HCT116 (cell line): ENCODE measurements at places on chromosomes 5 and 9. TPM values are rescaled to one million over a fixed set of nuclear protein-coding genes. Genes with fewer than 3 reads are reported as not detected.
A peak's percentile ranks its signal among the peaks of the same experiment; 100 is the strongest.

DNA sequence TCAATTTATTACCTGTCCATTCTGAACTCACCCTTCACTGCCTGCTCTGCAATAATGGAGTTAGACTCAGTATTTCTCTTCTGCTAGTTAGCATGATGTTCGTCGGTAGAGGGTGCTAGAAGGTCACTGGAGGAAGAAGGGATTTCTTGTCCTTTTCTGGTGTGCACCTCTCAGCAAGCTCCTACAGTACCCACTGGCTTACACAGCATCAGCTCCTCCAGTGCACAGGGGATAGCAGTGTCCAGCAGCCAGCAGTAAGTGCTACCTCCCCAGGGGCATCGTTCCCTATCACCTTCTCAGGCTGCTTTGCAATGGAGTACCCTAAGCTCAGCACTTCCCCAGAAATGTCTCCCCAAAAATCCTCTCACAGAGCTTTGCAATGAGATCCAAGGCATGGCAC, 45.9 kb upstream of the APC start:
- H3K27me3 ChIP-seq, result no peaks in the 10 kb centered on the region
- H3K27ac ChIP-seq, result no peak overlapping the region
- no peak for DNase-seq
- H3K4me1 ChIP-seq, result no peaks in the 10 kb centered on the region
- no peaks in the 10 kb centered on the region for H3K36me3 ChIP-seq
- H3K4me3 ChIP-seq, result no peak overlapping the region

The IFNA2 gene
- not detected for total RNA-seq

The PTGDS gene
- 3.1 TPM for total RNA-seq

DNA sequence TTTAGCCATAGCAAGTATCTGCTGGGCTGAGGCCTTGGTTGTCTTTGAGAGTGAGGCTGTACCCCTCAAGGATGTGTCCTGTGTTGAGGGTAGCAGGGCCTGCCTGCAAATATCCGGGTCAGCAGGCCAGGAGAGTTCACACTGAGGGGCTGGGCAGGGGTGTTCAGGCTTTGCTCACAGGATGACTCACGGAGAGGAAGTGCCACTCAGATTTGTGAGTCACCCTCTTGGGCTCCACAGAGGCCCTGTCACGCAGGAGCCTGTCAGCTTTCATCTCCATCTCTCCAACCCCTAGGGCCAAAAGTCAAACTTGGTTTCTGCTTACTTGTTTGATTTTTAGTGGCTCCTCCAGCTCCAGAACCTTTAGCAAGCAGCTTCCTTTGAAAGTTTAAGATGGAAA, 211.5 kb downstream of the SEC61B start:
- H3K27me3 ChIP-seq, result no peaks in the 10 kb centered on the region
- H3K4me1 ChIP-seq, result peaks cover 19% of the 10 kb centered on the region
- no peaks in the 10 kb centered on the region for H3K36me3 ChIP-seq
- no peak overlapping the region for H3K4me3 ChIP-seq

- H3K4me3 ChIP-seq, result no peak overlapping the region
- H3K27me3 ChIP-seq, result no peaks in the 10 kb centered on the region
- H3K27ac ChIP-seq, result no peak overlapping the region
- no peaks in the 10 kb centered on the region for H3K4me1 ChIP-seq
- DNase-seq, result peak; percentile 38
- H3K36me3 ChIP-seq, result no peaks in the 10 kb centered on the region
Measured at GRCh38 chr9:32589083-32589723, 16.2 kb upstream of the NDUFB6 start.

- no peaks in the 10 kb centered on the region for H3K36me3 ChIP-seq
- no peak overlapping the region for H3K4me3 ChIP-seq
- H3K27ac ChIP-seq, result no peak overlapping the region
- no peaks in the 10 kb centered on the region for H3K4me1 ChIP-seq
- H3K27me3 ChIP-seq, result no peaks in the 10 kb centered on the region
- DNase-seq, result peak; percentile 41
Measured at GRCh38 chr5:147578228-147579024, 68.6 kb upstream of the DPYSL3 start.

The TAF11L8 gene
- total RNA-seq, result not detected

GRCh38 chr9:75130621-75131230, 42.4 kb downstream of the OSTF1 start:
- DNase-seq, result no peak
- H3K36me3 ChIP-seq, result no peaks in the 10 kb centered on the region
- H3K27ac ChIP-seq, result no peak overlapping the region
- H3K4me3 ChIP-seq, result no peak overlapping the region
- H3K4me1 ChIP-seq, result no peaks in the 10 kb centered on the region

The C9orf152 gene
- not detected for total RNA-seq

DNA sequence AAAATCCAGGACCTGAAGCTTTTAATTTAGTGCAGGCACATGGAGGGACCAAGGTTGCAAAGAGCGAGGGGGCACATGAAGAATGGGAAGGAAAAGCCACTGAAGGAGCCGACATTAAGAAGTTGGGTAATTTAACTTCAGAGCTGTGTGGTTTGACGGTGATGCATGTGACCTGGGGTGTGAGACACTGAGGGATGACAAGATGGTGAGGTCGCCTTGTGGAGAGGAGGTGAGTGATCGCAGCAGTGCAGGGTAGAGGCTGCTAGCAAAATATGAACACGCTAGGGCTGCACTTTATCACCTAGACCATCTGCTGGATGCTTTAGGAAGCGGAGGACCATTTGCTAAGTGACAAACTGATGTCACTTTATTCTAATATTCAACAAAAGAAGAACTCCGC, 339.0 kb upstream of the KIF2A start:
- peaks cover 39% of the 10 kb centered on the region for H3K27me3 ChIP-seq
- H3K4me1 ChIP-seq, result no peaks in the 10 kb centered on the region
- H3K36me3 ChIP-seq, result no peaks in the 10 kb centered on the region
- DNase-seq, result no peak
- no peak overlapping the region for H3K4me3 ChIP-seq

The IFNB1 gene
- not detected for total RNA-seq

GRCh38 chr9:114357911-114358328, 28.3 kb downstream of the ORM2 start:
- H3K27ac ChIP-seq, result no peak overlapping the region
- H3K4me1 ChIP-seq, result no peaks in the 10 kb centered on the region
- no peaks in the 10 kb centered on the region for H3K36me3 ChIP-seq
- no peaks in the 10 kb centered on the region for H3K27me3 ChIP-seq
- no peak overlapping the region for H3K4me3 ChIP-seq

DNA sequence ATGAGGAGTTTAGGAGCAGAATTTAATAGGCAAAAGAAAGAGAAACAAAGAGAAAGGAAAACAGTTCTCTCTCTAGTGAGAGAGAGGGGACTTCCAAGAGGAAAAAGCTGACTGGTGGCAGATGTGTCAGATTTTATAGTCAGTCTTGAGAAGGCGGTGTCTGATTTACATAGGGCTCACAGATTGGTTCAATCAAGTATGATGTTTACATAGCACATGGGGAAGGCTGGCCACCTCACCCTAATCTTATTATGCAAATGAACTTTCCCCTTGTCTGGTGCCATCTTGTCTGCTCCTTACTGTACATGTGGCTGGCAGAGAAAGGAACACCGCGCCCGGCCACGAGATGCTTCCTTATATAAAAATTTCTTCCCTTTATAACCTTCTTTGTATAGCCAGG, 24.7 kb downstream of the UNC13B start:
- no peak for DNase-seq
- no peaks in the 10 kb centered on the region for H3K36me3 ChIP-seq
- H3K27me3 ChIP-seq, result no peaks in the 10 kb centered on the region
- H3K4me3 ChIP-seq, result no peak overlapping the region
- H3K27ac ChIP-seq, result no peak overlapping the region

GRCh38 chr9:35333551-35333950, 156.4 kb upstream of the RUSC2 start:
- no peaks in the 10 kb centered on the region for H3K36me3 ChIP-seq
- no peak for DNase-seq
- no peaks in the 10 kb centered on the region for H3K27me3 ChIP-seq
- H3K27ac ChIP-seq, result no peak overlapping the region
- no peaks in the 10 kb centered on the region for H3K4me1 ChIP-seq
- no peak overlapping the region for H3K4me3 ChIP-seq

The ANKRD34B gene
- total RNA-seq, result not detected

DNA sequence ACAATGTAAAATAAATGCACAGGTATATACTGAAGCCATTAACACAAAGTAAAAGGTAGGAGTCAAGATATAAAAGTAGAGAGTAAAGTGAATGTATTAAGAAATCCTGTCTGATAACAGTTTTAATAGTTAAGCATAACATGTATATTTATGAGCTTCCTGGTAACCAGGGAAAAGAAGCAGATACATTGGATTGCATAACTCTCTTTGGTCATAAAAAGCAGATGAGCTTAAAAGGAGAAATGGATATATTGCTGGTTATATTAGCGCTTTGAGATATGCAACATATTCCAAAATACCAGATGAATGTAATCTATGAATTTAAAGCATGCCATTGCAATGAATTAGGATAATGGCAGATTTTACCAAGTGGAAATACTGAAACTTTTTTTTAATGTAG, 6.2 kb upstream of the TNFSF8 start:
- H3K27ac ChIP-seq, result no peak overlapping the region
- no peak for DNase-seq
- peaks cover 27% of the 10 kb centered on the region for H3K27me3 ChIP-seq
- H3K36me3 ChIP-seq, result no peaks in the 10 kb centered on the region
- no peaks in the 10 kb centered on the region for H3K4me1 ChIP-seq

The PDGFRB gene
- total RNA-seq, result 0.34 TPM

DNA sequence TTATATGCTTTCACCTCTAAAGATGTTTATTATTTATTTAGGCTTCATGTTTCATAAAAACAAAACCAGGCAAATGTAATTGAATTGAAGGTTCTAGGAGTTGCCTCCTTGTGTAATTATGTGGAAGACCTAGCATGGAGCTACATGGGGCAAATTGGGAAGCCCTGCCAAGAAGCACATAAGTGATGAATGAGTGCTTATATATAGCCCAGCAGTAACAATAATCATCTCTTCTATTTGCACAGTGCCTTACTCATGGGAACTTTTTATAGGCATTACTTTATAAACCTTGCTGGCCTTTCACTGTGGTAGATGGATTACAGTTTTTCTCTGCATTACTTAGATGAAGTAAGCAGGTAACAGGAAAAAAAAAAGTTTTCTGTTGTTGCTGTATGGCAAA, 40.0 kb upstream of the GRAMD2B start:
- DNase-seq, result no peak
- H3K4me1 ChIP-seq, result peaks cover 13% of the 10 kb centered on the region
- H3K36me3 ChIP-seq, result no peaks in the 10 kb centered on the region
- H3K27ac ChIP-seq, result no peak overlapping the region

GRCh38 chr9:5438301-5439162, 807 bp upstream of the PLGRKT start:
- peaks cover 12% of the 10 kb centered on the region for H3K4me1 ChIP-seq
- DNase-seq, result no peak
- peak overlapping the region; percentile 72 for H3K27ac ChIP-seq
- no peaks in the 10 kb centered on the region for H3K36me3 ChIP-seq

- H3K27me3 ChIP-seq, result no peaks in the 10 kb centered on the region
- no peak for DNase-seq
- no peak overlapping the region for H3K27ac ChIP-seq
- H3K4me3 ChIP-seq, result no peak overlapping the region
- H3K4me1 ChIP-seq, result no peaks in the 10 kb centered on the region
- H3K36me3 ChIP-seq, result 0 out of 2 replicates have a peak, but pooled peaks cover 2% of the 10 kb centered on the region
Measured at GRCh38 chr5:179781846-179782245, 11.9 kb upstream of the LTC4S start.

GRCh38 chr9:76618762-76619161, 145.5 kb upstream of the PCA3 start:
- H3K27me3 ChIP-seq, result peaks cover 43% of the 10 kb centered on the region; the same call in 1 of the 2 replicates
- no peak overlapping the region for H3K27ac ChIP-seq
- no peak overlapping the region for H3K4me3 ChIP-seq
- no peaks in the 10 kb centered on the region for H3K36me3 ChIP-seq
- no peak for DNase-seq
- H3K4me1 ChIP-seq, result no peaks in the 10 kb centered on the region

- H3K4me1 ChIP-seq, result no peaks in the 10 kb centered on the region
- H3K36me3 ChIP-seq, result no peaks in the 10 kb centered on the region
- H3K4me3 ChIP-seq, result no peak overlapping the region
- no peak overlapping the region for H3K27ac ChIP-seq
- H3K27me3 ChIP-seq, result no peaks in the 10 kb centered on the region
Measured at GRCh38 chr5:57325678-57326397, 152.0 kb downstream of the GPBP1 start.

DNA sequence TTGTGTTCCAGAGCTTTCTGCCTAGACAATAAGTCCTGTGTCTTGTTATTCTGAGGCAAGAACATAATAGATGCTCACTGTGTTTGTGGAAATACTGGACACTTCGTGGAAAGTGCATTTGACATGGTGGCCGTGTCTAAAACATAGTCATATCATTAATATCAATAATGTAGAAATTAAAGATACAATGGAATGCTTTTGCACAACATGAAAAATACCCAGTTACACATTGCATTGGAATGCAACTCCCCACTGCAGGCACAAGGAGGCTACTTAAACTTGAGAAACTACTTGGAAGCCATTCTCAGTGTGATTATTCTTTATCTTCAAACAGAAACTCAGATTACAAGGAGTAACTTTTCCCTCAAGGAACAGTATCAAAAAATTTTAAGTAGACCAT, 145.3 kb upstream of the ZNF462 start:
- no peak overlapping the region for H3K4me3 ChIP-seq
- DNase-seq, result peak; percentile 8
- H3K36me3 ChIP-seq, result no peaks in the 10 kb centered on the region
- no peak overlapping the region for H3K27ac ChIP-seq
- peaks cover 6% of the 10 kb centered on the region; the same call in 1 of the 2 replicates for H3K4me1 ChIP-seq

DNA sequence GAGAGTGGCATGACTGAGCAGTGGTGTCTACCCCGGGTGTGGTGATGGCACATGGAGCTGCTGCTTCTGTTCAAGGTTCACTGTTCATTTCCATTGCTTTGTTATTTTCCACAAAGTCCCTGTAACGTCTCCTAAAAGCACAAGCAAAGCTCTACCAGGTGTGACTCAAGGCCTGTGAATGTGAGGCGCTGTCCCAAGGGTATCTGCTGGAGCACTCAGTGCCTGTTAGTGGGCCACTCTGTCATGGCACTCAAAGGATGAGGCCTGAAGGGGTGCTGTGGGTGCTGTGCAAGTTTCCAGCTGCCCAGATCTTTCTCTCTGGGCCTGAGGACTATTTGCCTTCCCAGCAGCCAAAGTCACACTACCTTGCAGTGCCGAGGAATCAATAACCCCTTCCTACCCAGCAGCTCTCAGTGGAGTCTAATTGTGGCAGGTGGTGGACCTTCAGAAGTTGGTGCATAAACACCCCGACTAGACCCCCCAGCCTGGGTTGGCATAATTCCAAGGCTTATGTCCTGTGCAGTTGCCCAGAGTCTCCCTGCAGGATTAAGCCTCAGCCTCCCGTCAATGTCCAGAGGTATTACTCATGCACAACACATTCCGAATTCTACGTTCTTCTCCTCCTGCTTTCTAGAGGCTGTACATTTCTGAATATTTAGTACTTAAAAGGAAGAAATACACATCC, 17.4 kb upstream of the PTCH1 start:
- H3K4me1 ChIP-seq, result peaks cover 6% of the 10 kb centered on the region
- no peak overlapping the region for H3K4me3 ChIP-seq

DNA sequence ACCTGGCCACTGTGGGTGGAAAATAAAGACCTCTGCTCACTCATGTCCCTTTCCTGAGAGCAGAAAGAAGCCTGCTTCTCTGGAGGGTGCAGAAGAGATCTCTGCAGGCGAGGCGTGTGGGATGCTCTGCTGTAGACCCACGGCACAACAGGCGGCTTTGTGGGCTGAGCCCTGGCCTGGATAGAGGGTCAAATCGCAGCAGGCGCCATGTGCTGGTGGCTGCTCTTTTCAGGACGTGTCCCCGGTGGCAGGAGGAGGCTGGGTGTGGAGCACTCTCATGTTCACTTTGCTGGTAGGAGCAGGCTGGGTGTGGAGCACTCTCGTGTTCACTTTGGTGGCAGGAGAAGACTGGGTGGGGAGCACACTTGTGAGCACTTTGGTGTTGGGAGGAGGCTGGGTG, 35.1 kb downstream of the IRX4 start:
- no peak overlapping the region for H3K4me3 ChIP-seq
- no peaks in the 10 kb centered on the region for H3K36me3 ChIP-seq
- no peaks in the 10 kb centered on the region for H3K4me1 ChIP-seq
- no peak for DNase-seq
- peaks cover 4% of the 10 kb centered on the region; the same call in 1 of the 2 replicates for H3K27me3 ChIP-seq
